ENCODE measurements at places on chromosomes 7 and 10.

DNA sequence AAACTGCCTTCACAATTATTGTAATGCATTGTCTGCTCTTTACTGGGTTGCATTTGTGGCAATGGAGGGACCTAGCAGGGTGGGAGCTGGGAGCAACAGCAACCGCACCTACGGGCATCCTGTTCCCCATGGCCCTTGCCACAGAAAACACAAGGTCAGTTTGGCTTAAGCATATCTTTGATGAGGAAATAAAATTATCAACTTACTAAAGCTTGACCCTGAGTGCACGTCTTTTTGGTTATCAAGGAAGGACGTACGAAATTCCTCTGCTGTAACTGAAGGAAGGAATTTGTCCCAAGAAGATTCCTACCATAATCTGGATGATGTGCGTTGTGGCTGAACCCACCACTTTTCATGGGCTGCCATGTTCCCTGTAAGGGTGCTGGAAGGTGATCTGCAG, 19.9 kb upstream of the PTPRN2 start:
- no peak for DNase-seq

GRCh38 chr10:101839416-101840063, 4.1 kb downstream of the KCNIP2 start:
- no peak for DNase-seq

GRCh38 chr10:106132956-106133355, 1031.5 kb downstream of the SORCS1 start:
- DNase-seq: no peak

GRCh38 chr7:23893942-23894891, 184.2 kb downstream of the STK31 start:
- no peak for DNase-seq

GRCh38 chr10:61747307-61747706, 84.6 kb downstream of the CABCOCO1 start:
- no peak for DNase-seq

DNA sequence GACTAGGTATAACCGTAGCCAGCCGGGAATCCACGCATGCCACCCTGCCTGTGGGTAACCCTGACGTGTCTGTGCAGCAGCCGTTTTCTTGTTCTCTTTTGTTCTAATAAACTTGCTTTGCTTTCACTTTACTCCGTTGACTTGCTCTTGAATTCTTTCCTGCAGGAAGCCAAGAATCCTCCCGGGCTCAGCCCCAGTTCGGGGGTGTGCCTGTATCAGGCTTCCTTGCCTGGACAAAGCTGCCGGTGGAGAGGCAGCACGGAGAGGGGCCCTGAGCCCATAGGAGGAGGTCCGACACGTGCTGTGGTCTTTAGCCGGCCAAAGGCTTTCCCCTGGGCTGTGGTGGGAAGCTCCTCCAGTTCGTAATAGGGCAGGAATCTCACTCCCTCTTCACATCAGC, 256.5 kb upstream of the PPP2R2D start:
- no peak for DNase-seq

- DNase-seq: no peak
Observed at GRCh38 chr10:93680412-93681047, 21.9 kb downstream of the FRA10AC1 start.

- no peak for DNase-seq
Observed at GRCh38 chr10:3350617-3351258, 178.2 kb upstream of the PITRM1 start.

GRCh38 chr10:16799621-16800020, 17.6 kb downstream of the RSU1 start:
- no peak for DNase-seq

DNA sequence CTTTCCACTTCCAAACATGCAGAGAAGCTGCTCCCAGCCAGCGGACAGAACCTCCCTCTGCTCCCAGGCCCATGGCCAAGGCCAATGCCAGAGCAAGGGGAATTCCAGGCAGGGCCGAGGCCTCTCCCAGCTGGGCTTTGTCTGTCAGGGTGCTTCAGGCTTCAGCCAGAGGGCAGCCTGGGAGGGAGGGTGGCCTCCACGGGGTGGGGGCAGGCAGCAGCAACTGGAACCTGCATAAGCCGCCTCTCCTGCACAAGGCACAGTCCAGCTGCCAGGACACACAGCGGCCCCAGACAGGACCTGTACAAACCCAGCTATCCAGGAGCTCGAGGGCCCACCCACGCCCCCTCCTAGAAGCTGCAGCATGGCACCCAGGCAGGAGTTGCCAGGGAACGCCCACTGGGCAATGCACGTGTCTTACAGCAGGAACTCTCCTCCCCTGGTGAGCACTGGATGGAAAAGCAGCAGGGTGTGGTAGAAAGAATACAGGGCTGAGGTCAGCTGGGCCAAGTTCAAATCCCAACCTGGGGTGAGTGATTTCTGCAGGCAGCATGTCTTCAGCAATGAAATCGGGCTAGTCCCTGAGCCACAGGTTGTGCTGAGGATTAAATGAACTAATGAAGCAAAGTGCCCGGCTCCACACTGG, 7.6 kb downstream of the FAM53B start:
- no peak for DNase-seq

DNA sequence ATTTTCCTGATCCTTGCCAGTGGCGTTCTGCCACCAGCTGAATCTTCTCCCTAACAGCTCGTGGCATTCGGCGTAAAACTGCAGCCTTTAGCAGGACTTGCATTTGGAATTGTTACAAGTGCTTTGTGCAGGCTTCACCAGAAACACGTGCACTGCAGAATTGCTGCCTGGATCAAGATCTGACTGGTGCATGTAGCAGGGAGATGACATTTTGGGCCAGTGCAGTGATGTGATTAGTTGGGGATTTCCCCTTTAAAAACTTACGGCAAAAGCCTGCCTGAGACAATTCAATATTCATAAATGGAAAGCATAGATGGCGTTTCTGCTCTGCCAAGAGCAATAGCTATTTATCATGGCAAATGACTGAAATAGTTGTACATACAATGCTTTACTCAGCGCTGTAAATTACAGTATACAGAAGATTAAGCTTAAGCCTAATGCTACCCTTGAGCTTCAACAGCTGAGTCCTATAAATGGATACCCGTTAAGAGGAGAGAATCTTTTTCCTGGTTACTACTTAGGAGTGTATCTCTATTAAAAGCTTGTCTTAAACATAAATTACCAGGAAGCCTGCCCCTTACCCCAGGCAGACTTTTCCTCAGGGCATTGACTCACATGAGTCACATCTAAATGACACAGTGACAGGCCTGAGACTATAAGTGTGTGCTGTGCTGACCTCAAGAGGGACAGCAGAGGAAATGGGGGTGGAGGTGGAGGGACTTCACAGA, 106.3 kb downstream of the ATXN7L1 start:
- no peak for DNase-seq

- DNase-seq: no peak
Observed at GRCh38 chr7:49778731-49779270, 5.4 kb downstream of the VWC2 start.

GRCh38 chr10:127911218-127911866, 4.4 kb downstream of the PTPRE start:
- DNase-seq: no peak

DNA sequence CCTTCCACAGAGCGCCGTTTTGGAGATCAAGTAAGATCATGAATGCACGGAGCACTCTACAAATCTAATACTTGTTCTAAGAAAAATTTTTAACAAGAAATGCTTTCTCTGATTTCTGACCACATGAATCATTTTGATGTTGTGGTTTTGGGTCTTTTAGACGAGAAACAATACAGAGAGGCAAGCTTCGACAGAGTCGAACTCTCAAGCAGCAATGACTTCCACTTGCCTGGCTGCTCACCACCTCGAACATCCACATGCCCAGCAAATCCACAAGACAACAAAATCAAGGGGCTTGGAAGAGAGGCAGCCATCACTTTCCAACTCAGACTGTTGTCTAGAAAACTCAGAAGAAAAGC, 69.4 kb upstream of the GSDME start:
- DNase-seq: no peak

DNA sequence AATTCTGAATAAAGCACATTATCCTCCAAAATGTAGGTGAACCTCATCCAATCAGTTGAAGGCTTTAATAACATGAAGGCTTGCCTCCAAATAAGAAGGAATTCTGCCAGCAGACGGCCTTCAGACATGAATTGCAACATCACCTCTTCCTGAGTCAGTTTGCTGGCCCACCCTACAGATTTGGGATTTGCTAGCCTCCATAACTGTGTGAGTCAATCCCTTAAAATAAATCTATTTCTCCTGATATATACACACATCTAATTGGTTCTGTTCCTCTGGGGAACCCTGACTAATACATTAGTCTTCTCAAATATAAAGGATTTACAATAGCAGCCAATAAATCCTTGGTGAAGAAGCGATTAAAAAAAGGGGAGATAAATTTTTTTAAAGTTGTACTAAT, 34.8 kb upstream of the OSBPL3 start:
- DNase-seq: no peak

All from stimulated activated CD4-positive, alpha-beta T cell treated with anti-CD3 and anti-CD28 coated beads, TNF-alpha, amount 100 ng/mL, for 1 hour (primary cell).